ENCODE measurements at places on chromosomes 3 and 15. TPM values are rescaled to one million over a fixed set of nuclear protein-coding genes. Genes with fewer than 3 reads are reported as not detected.

Gene VWA5B2
- total RNA-seq, result 6.8 TPM

Gene AP3B2
- 2.7 TPM for total RNA-seq

Gene TP63
- total RNA-seq, result not detected

DNA sequence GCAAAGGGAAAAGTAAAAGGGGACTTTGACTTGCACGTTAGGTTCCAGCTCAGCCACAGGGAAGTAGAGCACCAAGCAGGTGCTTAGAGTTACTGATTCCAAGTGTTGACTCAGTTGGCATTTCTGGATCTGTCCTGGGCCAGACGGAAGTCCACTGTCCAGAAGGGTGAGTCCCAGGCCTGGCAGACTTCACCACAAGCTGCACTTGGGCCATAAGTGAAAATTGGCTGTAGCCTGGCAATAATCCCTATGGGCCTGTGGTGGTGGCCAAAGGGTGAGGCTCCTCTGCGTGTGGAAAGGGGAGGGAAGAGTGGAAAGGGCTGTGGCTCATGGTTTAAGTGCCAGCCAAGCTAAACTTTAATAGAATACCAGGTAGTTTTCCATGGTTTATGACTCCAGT is 121.5 kb downstream of the DTWD1 start:
- no peaks in the 10 kb centered on the region for H3K4me1 ChIP-seq
- H3K4me3 ChIP-seq, result no peak overlapping the region
- H3K36me3 ChIP-seq, result no peaks in the 10 kb centered on the region
- H3K27ac ChIP-seq, result no peak overlapping the region
- DNase-seq, result no peak

- no peaks in the 10 kb centered on the region for H3K4me1 ChIP-seq
- DNase-seq, result no peak
- H3K36me3 ChIP-seq, result no peaks in the 10 kb centered on the region
- H3K4me3 ChIP-seq, result no peak overlapping the region
- H3K27ac ChIP-seq, result no peak overlapping the region
- H3K27me3 ChIP-seq, result no peaks in the 10 kb centered on the region
Observed at GRCh38 chr15:99101501-99101900, 3.4 kb upstream of the SYNM start.

DNA sequence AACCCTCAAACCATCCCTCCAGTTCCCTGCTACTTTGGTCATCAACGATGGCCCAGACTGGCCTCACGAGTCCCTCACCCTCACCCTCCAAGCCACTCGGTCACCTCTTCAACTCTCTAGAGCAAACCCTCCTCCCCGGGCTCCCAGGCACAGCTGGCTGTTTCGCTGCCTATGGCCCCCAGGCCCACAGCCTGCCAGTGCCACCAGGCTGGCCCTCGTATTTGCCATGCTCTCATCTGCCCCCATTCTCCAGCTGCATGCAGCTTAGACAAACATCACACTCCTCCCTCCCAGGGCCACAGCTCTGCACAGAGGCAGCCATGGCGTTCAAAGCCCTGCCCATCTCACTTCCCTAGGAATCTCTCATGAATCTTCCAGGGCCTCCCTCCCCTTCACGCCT is 13.8 kb downstream of the RAB43 start:
- H3K4me1 ChIP-seq, result no peaks in the 10 kb centered on the region
- no peak overlapping the region for H3K27ac ChIP-seq
- H3K27me3 ChIP-seq, result no peaks in the 10 kb centered on the region
- H3K4me3 ChIP-seq, result no peak overlapping the region
- DNase-seq, result no peak

GRCh38 chr3:15171096-15171495 is 35.0 kb upstream of the CAPN7 start:
- no peaks in the 10 kb centered on the region for H3K27me3 ChIP-seq
- no peak overlapping the region for H3K4me3 ChIP-seq
- no peaks in the 10 kb centered on the region for H3K36me3 ChIP-seq
- H3K27ac ChIP-seq, result no peak overlapping the region
- no peak for DNase-seq
- no peaks in the 10 kb centered on the region for H3K4me1 ChIP-seq

DNA sequence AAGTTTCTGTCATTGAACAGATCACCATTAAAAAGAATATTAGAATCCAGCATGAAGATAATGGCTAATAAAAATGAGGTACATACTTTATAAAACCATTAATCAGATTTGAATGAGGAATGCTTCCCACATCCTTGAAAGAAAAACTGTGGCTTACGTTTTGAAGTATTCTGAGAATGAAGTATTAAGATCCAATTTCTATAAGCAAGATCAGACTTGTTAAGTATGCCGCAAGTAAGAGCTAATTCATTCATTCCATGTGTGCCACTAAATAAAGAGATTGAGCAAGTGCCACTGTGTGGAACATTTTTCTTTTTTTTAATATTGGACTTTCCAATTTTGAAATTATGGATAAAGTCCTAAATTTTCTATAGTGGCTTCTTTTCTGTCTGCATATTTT is 30.6 kb downstream of the NMD3 start:
- no peaks in the 10 kb centered on the region for H3K4me1 ChIP-seq
- no peaks in the 10 kb centered on the region for H3K27me3 ChIP-seq
- no peak for DNase-seq
- no peak overlapping the region for H3K4me3 ChIP-seq
- H3K36me3 ChIP-seq, result peaks cover 56% of the 10 kb centered on the region
- no peak overlapping the region for H3K27ac ChIP-seq

DNA sequence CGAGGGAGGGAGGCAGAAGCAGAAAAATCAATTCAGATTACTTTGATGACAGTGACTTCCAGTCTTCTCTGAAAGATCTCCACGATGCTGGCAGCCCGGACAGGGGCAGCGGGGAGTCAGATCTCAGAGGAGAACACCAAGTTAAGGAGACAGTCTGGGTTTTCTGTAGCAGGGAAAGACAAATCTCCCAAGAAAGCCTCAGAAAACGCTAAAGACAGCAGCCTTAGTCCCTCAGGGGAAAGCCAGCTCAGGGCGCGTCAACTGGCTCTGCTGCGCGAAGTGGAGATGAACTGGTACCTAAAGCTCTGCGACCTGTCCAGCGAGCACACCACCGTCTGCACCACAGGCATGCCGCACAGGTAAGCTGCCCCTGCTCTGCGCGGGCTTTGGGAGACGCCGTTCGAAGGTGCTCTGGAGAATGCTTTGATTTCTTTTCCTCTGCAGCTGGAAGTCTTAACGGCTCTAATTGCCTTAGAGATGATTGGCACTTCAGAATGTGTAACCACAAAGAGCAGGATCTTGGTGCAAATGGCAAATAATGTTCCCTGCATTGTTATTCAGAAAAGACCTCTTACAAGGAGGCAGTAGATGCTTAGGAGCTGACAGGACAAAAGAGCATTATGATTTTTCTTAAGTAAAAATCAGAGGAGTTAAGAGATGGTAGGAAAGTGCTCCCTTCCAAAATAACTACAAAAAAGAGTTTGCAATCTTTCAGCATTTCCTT is at the start of gene KCNAB1:
TSS of gene KCNAB1 (plus strand) at position 51 of the 724 bp plus-strand sequence.
- no peak within 1 kb of the TSS for H3K4me3 ChIP-seq
- no peaks in the 10 kb centered on the region for H3K36me3 ChIP-seq
- no peak within 1 kb of the TSS for H3K27ac ChIP-seq

GRCh38 chr3:9809239-9809614 is 835 bp upstream of the TTLL3 start:
- H3K27me3 ChIP-seq, result no peaks in the 10 kb centered on the region
- peak overlapping the region; percentile 86 for H3K27ac ChIP-seq
- H3K4me3 ChIP-seq, result no peak overlapping the region
- peaks cover 17% of the 10 kb centered on the region for H3K36me3 ChIP-seq
- H3K4me1 ChIP-seq, result peaks cover 13% of the 10 kb centered on the region
- DNase-seq, result no peak

DNA sequence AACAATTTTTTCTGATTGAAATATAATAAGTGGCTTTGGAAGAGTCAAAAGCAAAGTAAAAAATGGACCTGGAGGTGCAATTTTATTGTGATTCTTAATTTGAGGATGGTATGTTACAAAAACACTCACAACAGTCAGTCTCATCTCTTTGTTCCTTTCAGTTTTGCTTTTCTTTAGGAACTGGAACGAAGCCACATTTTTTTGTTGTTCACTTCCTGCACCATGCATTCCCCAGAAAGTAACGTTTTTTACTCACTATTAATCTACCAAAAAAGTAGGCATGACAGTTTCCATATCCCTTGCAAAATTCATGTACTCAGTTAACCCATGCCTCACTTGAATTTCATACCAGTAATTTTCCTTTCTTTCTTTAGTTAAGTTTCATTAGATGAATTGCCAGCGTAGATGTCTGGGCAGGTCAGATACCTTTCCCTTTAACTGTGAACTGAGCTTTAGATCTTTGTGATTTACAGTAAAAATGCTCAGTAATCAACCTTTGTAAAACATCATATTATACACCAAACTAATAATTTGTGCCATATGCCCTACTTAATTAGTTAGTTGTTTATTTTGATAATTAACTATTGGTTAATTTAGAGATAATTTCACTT is 384.3 kb downstream of the ROBO1 start:
- no peak overlapping the region for H3K27ac ChIP-seq
- H3K4me3 ChIP-seq, result no peak overlapping the region
- no peaks in the 10 kb centered on the region for H3K27me3 ChIP-seq
- no peaks in the 10 kb centered on the region for H3K36me3 ChIP-seq
- no peaks in the 10 kb centered on the region for H3K4me1 ChIP-seq

DNA sequence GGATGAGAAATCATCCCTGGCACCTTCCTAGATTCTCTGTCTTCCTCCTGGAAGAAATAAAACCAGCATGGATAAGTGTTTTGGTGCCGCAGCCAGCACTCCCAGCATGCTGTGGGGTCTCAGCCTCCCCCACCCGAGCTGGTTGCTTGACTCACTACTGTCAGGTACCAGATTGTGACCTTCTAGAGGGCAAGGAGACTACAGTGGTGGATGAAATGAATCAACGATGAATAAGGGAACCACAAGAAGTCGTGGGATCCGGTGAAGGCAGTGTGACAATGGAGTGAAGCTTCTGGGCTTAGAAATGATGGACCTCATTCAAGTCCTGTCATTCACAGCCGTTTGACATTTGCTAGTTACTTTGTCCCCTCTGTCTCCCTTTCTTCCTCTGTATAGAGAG is 50.2 kb upstream of the SLCO3A1 start:
- no peak overlapping the region for H3K27ac ChIP-seq
- H3K27me3 ChIP-seq, result no peaks in the 10 kb centered on the region
- H3K36me3 ChIP-seq, result no peaks in the 10 kb centered on the region

DNA sequence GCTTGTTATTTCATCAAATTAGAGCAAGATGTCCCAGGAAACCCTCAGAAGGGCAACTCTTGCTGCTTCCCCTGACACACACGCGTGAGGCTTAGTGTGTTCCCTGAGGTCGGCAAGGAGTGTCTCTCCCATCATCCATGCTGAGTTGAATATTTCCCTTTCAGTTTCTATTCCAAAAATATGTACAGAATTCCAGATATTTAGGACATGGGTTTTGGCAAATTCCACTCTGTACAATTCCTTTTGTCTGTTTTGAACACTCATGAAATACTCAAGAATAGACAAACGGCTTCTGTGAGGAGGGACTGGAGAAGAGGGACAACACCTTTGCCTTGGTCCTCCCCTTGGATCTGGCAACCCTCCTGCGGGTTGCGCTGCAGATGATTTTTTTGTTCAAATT is 138.0 kb downstream of the DUT start:
- no peaks in the 10 kb centered on the region for H3K36me3 ChIP-seq
- no peaks in the 10 kb centered on the region for H3K27me3 ChIP-seq
- H3K4me1 ChIP-seq, result no peaks in the 10 kb centered on the region

- no peaks in the 10 kb centered on the region for H3K27me3 ChIP-seq
- H3K4me1 ChIP-seq, result no peaks in the 10 kb centered on the region
- H3K4me3 ChIP-seq, result no peak overlapping the region
- no peak for DNase-seq
Observed at GRCh38 chr3:64595253-64595694, 92.5 kb downstream of the ADAMTS9 start.

- H3K4me1 ChIP-seq, result no peaks in the 10 kb centered on the region
- H3K4me3 ChIP-seq, result no peak overlapping the region
- H3K36me3 ChIP-seq, result no peaks in the 10 kb centered on the region
- H3K27ac ChIP-seq, result peak overlapping the region; percentile 52
- H3K27me3 ChIP-seq, result no peaks in the 10 kb centered on the region
Observed at GRCh38 chr15:100373120-100373896, 31.5 kb upstream of the ADAMTS17 start.

DNA sequence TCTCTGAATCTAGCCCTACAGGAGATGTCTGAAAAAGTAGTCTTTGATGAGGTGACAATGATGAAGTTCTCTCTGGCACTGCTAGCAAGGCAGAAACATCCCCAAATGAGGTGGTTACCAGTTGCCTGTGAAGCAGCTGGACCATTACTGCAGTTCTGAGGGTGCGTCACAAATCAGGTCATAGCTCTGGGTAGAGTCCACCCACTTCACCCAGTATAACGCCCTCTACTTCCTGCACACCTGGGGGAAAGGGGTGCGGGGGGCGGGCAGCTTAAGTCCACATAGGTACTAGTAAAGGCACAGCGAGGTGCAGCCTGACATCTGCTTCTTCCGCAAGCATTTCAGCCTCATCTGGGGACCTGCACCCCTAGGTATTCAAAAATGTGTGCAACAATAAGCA is 13.4 kb upstream of the SATB1 start:
- H3K4me1 ChIP-seq, result no peaks in the 10 kb centered on the region
- H3K27ac ChIP-seq, result no peak overlapping the region
- no peak for DNase-seq
- no peaks in the 10 kb centered on the region for H3K27me3 ChIP-seq
- H3K36me3 ChIP-seq, result no peaks in the 10 kb centered on the region

GRCh38 chr3:134376385-134376765 is 2.1 kb upstream of the AMOTL2 start:
- peak overlapping the region; percentile 97 for H3K27ac ChIP-seq
- no peak overlapping the region for H3K4me3 ChIP-seq
- H3K27me3 ChIP-seq, result no peaks in the 10 kb centered on the region
- no peaks in the 10 kb centered on the region for H3K36me3 ChIP-seq
- DNase-seq, result no peak

GRCh38 chr3:140727886-140728285 is 50.0 kb downstream of the TRIM42 start:
- no peaks in the 10 kb centered on the region for H3K27me3 ChIP-seq
- DNase-seq, result no peak
- H3K27ac ChIP-seq, result no peak overlapping the region
- H3K36me3 ChIP-seq, result no peaks in the 10 kb centered on the region
- H3K4me3 ChIP-seq, result no peak overlapping the region
- H3K4me1 ChIP-seq, result no peaks in the 10 kb centered on the region

DNA sequence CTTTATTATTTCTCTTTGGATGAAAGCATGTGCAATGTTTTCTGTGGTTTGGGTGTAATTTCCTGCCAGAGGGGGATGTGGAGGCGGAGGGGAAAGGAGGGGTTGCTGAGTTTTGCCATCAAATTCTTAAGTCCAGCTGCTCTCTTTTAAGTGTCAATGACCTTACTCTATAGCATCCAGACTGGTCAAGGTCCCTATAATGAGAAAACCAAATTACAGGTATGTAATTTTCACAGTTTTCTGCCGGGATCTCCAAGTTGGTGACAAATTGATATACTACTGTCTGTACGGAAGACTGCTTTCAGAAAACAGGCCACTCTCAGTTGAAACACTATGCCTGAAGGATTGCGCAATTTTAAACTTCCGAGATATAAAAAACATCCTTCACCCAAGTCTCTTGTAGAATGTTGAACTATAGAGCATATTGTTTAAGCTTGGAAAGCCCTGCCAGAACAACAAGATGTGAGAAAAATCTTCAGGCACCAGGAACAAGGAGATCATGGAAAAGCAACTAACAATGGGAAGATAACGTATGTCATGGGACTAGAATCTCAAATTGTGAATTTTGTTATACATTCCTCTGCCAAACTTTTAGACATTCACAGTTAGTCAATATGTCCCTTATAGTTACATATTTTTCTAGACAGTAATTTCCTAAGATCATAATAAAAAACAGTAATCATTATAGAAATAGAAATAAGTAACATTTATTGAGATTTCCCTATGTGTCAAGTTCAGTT is 300.7 kb upstream of the SATB1 start:
- no peaks in the 10 kb centered on the region for H3K36me3 ChIP-seq
- DNase-seq, result no peak
- H3K27me3 ChIP-seq, result no peaks in the 10 kb centered on the region
- H3K27ac ChIP-seq, result no peak overlapping the region
- no peaks in the 10 kb centered on the region for H3K4me1 ChIP-seq
